ENCODE measurements at places on chromosomes 4 and X.

DNA sequence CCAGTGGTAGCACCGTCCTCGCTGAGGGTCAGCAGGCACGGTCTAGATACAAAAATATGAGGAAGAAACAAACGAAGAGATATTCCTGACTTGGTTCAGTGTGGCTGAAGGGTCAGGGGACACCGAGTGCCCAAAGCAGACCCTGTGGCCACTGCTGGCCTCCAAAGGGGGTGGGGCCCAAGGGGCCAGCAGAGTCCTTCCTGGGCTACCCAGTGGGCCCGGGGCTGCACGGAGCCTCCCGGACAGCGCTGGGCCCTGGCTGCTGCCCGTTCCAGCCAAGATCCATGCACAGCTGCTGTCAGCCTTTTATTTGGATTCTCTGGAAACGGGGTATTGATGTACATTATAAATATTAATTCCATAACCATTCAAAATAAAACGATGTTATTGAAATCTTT is 20.4 kb downstream of the NELFA start:
- no peak for DNase-seq

- DNase-seq = no peak
Measured at GRCh38 chr4:69830560-69831269, 29.2 kb downstream of the SULT1E1 start.

GRCh38 chr4:139672215-139672614 is 6.6 kb downstream of the MGST2 start:
- no peak for DNase-seq

DNA sequence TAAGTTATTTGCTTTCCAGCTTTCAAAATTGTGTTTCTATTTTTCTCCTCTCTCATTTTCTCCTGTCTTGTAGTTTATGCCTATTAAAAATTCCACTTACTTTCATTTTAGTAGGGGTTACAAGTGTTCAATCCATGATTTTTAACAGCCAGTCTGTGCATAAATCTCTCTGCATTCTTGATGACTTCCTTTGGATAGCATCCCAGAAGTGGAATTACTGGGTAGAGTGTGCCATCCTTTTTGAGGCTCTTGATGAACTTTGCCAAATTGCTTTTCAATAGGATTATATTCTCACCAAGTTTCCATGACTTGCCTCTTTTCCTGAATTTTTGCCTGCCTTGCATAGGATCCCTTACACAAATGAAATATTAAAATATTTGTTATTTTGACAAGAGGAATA is 58.5 kb downstream of the DIPK2B start:
- DNase-seq = no peak

GRCh38 chr4:4368809-4369580 is 17.9 kb upstream of the NSG1 start:
- DNase-seq = no peak

GRCh38 chr4:132003593-132003992 is 1145.5 kb upstream of the PCDH10 start:
- DNase-seq = no peak

DNA sequence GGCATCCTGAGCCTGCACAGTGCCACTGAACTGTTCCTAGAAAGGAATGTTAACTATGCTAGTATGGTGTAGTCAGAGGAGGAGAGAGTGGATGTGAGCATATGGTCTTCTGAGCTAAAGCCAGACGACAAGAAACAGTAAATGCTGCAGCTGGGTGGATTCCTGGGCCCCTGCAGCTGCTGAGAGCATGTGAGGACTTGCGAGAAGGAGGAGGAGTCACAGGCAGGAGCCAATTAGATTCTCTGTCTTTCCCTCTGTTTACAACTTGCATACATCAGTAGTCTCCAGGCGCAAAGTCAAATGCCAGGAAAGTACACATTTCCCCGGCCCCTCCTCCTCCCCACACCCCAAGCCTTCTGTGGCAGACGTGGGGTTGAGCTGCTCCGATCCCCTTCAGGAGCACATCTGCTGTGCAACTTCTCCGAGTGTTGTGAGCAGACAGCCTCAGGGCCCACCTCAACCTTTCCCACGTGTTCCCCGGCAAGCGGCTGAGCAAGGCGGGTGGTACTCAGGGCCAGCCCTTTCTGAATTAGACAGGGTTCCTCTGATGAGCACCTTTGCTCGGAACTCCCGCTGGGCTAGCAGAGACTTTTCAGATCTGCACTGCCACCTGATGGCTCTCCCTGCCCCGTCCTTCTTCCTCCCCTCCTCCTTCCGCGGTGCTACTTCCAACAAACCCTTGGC is 108.7 kb upstream of the ATP6AP2 start:
- no peak for DNase-seq

GRCh38 chrX:155188786-155189185 is 27.5 kb upstream of the VBP1 start:
- DNase-seq = no peak

GRCh38 chrX:112761242-112762207 is 79.1 kb downstream of the AMOT start:
- DNase-seq = no peak

DNA sequence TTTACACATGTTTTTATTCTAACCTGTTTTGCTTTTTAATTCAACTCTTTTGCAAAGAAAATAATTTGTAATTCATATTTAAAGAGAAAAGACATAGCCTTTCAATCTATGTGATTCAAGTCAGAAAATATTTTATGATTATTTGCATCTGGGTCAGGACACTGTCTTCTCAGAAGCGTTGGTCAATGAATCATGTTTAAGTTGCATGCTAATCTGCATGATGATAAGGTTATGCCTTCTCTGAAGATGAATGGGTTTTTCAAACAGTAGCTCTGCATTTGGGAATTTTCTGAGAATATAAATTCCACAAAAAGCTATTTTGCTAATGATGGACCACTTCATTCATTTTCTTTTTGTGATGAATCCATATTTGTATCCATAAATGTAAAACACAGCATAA is 282.5 kb downstream of the TMA16 start:
- DNase-seq = no peak

DNA sequence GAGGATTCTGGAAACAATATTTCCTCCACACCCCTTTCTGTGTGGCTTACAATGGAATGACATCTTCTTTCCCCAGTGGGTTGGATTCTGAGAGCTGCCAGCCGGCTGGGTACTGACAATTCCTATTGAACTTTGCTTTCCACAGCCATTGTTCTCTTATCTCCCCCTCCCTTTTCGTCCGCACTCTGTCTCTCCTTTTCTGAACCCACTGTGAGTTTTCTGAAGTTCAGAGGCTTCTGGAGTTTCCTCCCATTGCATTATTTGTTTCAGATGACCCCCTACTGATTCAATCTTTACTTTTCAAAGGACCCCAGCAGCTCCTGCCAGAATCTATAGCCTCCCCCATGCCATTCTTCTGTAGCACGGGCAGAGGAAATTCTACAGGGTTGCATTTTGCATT is 10.4 kb downstream of the SMPX start:
- DNase-seq = no peak

DNA sequence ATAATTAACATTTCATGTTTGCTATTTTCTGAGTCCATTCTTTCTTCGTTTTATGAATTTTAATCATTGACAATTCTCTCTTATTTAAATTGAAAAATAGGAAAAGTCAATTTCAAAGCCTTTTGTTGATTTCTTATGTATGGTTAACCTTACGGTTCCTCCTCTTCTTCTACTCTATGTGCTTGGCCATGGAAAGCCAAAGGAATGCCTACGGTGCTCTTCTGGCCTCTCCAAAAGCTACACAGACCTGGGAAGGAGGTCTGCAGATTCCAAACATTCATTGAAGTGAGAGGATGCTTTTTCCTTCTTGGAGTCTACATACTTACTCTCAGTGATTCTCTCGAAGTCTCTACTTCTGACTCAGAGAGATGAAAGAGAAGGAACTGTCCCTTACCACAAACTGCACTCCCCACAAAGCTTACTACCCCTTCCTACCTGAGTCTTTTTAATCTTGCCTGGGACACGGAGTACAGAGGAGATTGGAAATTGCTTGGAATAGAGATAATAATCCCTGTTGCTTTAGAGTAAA is 863.1 kb upstream of the FTHL17 start:
- DNase-seq = no peak

GRCh38 chr4:99507349-99507748 is 3.5 kb upstream of the C4orf17 start:
- DNase-seq = no peak

DNA sequence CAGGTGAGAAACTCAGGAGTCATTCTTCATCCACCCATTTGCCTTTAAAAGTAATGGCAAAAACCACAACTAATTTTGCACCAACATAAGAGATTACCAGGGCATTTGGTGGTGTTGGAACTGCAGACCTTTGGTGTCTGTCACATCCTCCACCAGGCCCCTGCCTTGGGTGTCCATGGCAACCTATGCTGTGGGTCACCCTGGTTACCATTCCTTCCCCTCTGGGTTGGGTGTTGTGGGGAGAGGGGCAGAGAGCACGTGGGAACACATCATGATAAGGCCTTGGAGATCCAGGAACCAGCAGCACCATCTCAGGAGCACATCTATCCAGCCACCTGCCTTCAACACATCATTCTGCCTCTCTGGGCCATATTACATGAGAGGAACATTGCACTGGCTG is 77.3 kb downstream of the CHRNA9 start:
- no peak for DNase-seq

GRCh38 chr4:73707269-73707875 is 33.0 kb upstream of the CXCL8 start:
- no peak for DNase-seq

GRCh38 chr4:16123356-16124084 is 39.7 kb upstream of the PROM1 start:
- no peak for DNase-seq

- DNase-seq = no peak
Measured at GRCh38 chr4:85886665-85887064, 411.7 kb downstream of the ARHGAP24 start.

DNA sequence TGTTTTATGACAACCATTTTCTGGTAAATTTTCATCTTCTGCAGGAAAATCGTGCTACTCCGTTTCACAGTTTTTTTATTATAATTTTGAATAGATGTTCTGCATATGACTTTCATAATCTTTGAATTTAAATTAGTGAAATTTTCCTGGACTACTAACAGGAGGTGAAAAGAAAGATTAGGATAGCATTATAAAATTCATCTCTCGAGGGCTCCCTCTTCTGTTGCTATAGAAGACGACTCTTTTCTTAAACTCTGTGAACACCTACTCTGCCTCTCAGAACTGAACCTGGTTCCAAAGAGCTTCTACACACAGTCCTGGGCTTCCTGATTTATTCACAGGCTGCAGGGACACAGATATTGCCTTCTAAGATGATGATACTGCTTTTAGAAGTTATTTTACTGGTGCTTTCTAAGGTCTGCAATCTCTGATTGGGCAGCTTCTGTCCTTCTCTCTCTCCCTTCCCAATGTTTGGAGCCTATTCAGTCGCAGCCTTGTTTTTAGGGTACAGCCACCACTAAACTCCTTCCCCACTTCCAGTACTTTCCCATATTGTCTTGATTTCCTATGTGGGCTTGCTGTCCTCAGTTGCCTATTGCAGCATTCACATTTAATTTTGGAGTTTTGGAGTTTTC is 10.1 kb upstream of the SAP30 start:
- DNase-seq = no peak

GRCh38 chr4:185592845-185593488 is 57.7 kb upstream of the PDLIM3 start:
- DNase-seq = no peak

DNA sequence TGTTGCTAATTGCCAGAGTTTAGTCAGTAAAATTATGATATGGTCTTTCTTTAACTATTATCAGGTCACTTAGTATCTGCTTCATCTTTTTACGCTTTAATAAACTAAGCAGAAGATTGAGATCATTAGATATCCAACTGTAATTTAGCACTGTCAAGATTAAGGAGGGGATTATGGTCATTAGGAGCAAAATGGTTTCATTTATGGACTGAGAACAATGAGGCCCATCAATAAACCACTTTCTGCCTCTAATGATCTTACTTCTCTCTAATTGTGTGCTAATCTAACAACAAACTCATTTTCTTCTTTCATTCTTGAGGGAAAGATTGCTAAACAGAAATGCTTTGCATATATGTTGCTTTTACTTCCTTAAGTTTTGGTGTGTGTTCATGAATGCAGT is 340.4 kb downstream of the RPA4 start:
- DNase-seq = no peak

GRCh38 chr4:158540125-158540907 is 18.6 kb downstream of the RXFP1 start:
- no peak for DNase-seq

Data from immature natural killer cell (primary cell).